NB4 (cell line): ENCODE measurements at places on chromosomes 6 and 20.

GRCh38 chr6:139539852-139540251 lies 165.4 kb upstream of the CITED2 start:
- no peak for DNase-seq

GRCh38 chr6:149223120-149223903 lies 94.2 kb upstream of the TAB2 start:
- DNase-seq: no peak

- DNase-seq: peak; percentile 91
Measured at GRCh38 chr6:149028767-149029405, 282.1 kb downstream of the UST start.

GRCh38 chr6:118744261-118744941 lies 93.0 kb upstream of the CEP85L start:
- no peak for DNase-seq

- no peak for DNase-seq
Measured at GRCh38 chr6:10963113-10963512, 76.3 kb downstream of the SYCP2L start.

- DNase-seq: no peak
Measured at GRCh38 chr20:10075606-10076005, 40.8 kb downstream of the ANKEF1 start.
